ENCODE measurements at places on chromosomes 13 and 19. TPM values are rescaled to one million over a fixed set of nuclear protein-coding genes. Genes with fewer than 3 reads are reported as not detected.

DNA sequence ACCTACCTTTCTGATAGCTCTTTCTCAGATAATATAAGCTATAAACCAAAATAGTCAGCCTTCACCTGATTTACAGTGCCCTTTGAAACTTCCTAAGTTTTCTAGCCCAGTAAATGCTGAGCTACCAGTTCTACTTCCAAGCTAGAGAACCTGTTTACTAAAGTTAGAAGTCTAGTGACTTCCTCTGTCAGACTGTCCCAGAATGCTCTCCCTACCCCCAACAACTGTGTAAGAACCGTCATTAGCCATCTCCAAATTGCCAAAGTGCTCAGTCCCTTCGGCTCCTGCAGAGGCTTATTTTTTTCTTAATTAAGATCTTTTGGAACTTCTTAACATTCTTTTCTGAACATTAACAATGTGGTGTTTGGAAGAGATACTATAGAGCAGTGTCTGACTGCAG, 3.2 kb upstream of the ABCC4 start:
- no peak for DNase-seq

The C1QTNF9 gene
- 1.6 TPM for polyA plus RNA-seq

DNA sequence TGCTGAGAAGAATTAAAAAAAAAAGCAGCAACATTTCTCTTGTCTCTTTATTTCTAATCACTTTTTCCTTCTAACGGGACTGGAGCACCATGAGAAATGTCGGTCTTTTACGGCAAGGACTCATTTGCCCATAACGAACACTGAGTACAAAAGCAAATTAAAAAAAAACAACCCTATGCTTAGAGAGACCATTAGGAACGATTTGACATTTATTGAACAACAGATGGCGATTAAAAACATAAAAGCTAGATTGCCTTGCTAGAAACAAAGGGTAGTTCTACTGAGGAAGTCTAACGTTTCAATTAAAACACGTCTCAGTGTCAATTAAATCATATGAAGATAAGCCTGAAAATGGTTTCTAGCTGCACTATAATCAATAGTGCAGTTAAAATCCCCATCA, 51.1 kb downstream of the OLFM4 start:
- no peak for DNase-seq

- DNase-seq: no peak
Measured at GRCh38 chr13:83272076-83272475, 610.2 kb downstream of the SLITRK1 start.

GRCh38 chr13:32060401-32060878, 28.9 kb downstream of the FRY start:
- DNase-seq: no peak

GRCh38 chr19:17997969-17998826, 9.8 kb upstream of the ARRDC2 start:
- no peak for DNase-seq

GRCh38 chr19:48623556-48624066, 4.3 kb downstream of the SPHK2 start:
- DNase-seq: no peak

The BIVM gene
- polyA plus RNA-seq: 10.8 TPM

- DNase-seq: no peak
Measured at GRCh38 chr13:52428295-52428694, 22.1 kb downstream of the VPS36 start.

- no peak for DNase-seq
Measured at GRCh38 chr19:23949611-23950010, 34.9 kb downstream of the ZNF726 start.

The TPP2 gene
- polyA plus RNA-seq: 32.3 TPM

GRCh38 chr13:51004918-51005460, 95.4 kb downstream of the RNASEH2B start:
- no peak for DNase-seq

DNA sequence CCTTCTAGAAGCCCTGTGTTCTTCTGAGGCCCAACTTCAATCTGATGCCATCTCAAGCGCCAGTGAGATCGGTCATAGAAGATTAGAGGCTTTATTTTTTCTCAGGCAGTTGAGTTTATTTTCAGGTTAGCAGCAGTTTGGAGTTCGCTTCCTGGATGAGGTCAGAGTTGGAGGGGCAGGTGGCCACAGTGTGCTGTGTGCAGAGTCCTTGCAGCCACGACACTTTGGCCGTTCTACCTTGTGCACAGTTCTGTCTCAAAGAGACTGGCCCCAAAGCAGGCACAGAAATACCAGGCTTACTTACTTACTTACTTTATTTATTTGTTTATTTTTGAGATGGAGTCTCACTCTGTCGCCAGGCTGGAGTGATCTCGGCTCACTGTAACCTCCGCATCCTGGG, 15.9 kb upstream of the ELAVL1 start:
- no peak for DNase-seq

The PEAK3 gene
- not detected for polyA plus RNA-seq

DNA sequence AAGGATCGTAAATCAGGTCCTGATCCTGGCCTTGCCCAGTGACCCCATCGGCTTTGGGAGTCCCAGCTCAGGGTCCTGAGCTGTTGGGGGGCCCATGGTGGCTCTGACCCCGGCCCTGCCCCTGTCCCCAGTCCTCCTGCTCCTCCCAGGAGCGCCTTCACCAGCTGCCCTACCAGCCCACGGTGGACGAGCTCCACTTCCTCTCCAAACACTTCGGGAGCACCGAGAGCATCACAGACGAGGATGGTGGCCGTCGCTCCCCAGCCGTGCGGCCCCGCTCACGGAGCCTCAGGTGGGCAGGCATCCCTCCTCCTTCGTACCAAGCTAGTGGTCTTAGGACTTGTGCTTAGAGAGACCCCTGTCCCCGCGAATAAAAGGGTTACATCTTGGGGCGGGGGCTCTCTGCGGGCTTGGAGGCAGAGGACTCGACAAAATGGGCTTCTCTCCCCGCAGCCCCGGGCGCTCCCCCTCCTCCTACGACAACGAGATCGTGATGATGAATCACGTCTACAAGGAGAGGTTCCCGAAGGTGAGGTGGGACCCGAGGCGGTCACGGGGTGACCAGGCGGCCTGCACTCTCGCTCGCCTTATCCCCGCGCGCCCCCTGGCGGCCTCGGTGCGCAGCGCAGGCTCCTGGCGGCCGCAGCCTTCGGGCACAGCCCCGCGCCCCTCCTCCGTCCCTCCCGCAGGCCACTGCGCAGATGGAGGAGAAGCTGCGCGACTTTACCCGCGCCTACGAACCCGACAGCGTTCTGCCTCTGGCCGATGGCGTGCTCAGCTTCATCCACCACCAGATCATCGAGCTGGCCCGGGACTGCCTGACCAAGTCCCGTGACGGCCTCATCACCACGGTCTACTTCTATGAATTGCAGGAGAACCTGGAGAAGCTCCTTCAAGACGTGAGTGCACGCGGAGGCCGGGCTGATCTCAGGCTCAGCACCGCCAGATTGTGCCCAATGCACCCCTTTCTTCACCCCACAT, 9.1 kb downstream of the MAST1 start:
- DNase-seq: peak; percentile 91

DNA sequence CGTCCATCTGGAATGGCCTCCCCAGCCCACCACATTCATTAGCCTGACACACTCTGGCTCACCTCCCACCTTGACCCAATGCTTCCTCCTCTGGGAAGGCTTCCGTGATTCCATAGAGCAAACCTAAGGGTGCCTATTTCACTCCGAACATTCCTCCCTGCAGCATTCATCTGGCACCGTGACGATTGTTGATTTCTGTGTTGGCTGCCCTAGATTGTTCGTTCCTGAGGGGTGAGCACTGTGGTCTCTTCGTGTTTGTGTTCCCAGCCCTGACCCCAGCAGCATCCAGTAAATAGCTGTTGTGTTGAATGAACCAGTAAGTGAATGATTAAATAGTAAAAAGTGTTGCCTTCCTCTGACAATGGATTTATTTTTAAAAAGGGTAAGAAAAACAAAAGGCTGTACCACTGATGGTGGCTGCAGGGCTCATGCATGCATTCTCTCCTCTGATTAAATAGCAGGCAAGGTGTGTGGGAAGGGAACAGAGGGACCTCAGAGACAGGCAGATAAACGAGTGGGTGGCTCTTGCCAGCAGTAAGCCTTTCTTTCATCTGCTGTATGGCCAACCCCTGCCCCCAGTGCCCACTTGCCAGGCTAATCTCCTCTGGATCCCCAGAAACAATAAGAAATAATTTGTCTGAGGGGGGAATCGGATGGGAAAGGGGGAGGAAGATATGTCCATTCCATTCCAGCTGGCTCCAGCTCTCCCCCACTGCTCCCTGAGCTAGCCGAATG, 48.4 kb upstream of the CACNA1A start:
- no peak for DNase-seq

The ZNF160 gene
- 21.9 TPM for polyA plus RNA-seq

- DNase-seq: no peak
Measured at GRCh38 chr19:33715462-33715861, 81.2 kb upstream of the KCTD15 start.

- no peak for DNase-seq
Measured at GRCh38 chr19:19452243-19453124, 47.0 kb downstream of the GATAD2A start.

The SHC2 gene
- 0.62 TPM for polyA plus RNA-seq

The NOVA2 gene
- polyA plus RNA-seq: 1.5 TPM

- DNase-seq: no peak
Measured at GRCh38 chr13:100941377-100942368, 267.1 kb upstream of the TMTC4 start.

GRCh38 chr19:8387688-8388611, 2.2 kb upstream of the RAB11B start:
- DNase-seq: no peak

The GJB6 gene
- polyA plus RNA-seq: not detected

DNA sequence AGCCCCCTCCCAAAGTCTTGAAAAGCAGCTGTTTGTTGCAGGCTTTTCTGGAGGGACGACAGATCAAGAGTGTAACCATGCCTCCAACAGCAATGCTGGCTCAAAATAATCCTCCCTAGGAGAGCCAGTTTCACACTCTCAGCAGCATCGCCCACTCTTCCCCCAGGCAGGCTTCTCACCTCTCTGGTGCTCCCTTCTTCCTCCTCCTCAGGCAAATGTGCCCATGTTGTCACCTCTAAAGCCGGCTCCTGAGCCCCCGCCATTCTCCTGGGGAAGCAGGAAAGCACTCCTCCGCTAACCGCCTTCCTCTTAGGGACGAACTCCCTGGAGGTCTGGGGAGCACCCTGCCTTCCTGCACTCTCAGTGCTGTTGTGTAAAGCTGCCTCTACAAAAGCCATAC, 98.9 kb upstream of the SGCG start:
- no peak for DNase-seq
